Cardiac septum (tissue), 1 donor: ENCODE measurements at places on chromosomes 5 and 9.
A peak's percentile ranks its signal among the peaks of the same experiment; 100 is the strongest.

DNA sequence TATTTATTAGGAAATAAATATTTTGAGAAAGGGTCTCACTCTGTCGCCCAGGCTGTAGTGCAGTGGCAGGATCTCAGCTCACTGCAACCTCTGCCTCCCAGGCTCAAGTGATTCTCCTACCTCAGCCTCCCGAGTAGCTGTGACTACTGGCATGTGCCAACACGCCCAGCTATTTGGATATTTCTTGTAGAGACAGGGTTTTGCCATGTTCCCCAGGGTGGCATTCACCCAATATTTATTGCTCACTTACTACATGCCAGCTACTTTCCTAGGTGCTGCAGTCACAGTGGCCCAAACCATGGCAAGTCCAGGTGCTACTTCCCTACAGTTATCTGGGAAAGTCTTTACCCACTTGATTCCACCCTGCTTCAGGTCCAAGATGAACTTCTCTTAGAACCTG is 8.3 kb upstream of the MED7 start:
- DNase-seq = no peak

DNA sequence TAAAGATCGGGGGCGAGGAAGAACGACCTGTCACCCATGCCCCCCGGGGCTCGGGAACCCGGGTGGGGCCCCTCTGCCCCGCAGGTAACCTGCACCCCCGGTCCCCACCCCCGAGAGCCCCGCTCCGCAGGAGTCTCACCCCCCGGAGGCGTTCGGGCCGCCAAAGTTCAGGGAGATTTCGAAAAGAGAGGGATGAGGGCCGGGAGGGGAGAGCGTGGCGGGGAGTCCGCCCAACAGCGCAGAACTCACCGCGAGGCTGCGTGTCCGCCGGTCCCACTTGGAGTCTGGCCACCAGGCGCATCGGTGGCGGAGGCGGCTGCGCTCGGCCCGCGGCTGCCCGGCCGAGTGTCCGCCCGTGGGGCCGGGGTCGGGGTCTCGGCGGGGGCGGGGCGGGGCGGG is at the start of gene PHF19:
Gene PHF19, minus strand, starts transcription at position 347 of the 399 bp plus-strand sequence. CDS start 2,447 bp downstream, outside the sequence.
- DNase-seq = no peak

GRCh38 chr5:162221910-162222309 is 154.3 kb downstream of the GABRG2 start:
- no peak for DNase-seq

DNA sequence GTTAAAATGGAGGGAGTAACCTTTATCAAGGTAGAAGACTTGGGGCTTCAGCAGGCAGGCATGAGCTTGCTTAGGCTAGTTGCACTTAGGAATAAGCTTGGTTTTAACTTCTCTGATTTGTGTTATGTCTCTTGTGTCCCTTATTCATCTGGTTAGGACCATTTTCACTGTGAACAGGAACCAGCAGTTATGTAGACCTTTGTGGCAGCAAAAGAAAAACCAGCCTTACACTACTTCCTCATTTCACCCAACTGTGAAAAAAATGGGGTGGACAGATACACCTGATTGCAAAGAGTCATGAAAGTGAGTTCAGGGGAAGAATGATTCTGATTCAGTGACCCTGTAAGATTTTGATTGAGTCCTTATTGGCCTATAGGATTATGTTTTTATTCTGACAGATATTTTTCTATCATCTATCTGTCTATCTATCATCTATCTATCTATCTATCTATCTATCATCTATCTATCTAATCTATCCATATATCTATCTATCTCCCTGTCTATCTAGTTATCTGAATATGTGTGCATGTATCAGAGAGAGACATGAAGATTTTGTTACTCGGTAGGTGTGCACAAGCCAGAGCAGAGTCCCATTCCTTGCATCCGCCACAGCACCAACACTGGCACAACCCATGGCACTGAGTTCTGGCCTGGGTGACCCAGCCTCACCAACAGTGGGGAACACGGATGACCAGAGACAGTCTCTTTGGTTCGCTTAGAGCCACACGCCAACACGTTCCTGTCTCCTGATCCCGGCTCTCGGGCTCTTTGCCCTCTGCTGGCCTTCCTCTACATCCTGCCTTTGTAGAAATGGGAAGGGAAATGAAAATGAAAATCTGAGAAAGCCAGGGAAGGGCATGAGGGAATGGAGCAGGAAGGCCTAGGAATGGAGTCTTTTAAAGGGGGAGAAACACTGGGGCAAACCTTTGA is 1.3 kb upstream of the ZNF366 start:
- no peak for DNase-seq

GRCh38 chr5:1506242-1507013 is 17.3 kb downstream of the LPCAT1 start:
- DNase-seq = no peak

DNA sequence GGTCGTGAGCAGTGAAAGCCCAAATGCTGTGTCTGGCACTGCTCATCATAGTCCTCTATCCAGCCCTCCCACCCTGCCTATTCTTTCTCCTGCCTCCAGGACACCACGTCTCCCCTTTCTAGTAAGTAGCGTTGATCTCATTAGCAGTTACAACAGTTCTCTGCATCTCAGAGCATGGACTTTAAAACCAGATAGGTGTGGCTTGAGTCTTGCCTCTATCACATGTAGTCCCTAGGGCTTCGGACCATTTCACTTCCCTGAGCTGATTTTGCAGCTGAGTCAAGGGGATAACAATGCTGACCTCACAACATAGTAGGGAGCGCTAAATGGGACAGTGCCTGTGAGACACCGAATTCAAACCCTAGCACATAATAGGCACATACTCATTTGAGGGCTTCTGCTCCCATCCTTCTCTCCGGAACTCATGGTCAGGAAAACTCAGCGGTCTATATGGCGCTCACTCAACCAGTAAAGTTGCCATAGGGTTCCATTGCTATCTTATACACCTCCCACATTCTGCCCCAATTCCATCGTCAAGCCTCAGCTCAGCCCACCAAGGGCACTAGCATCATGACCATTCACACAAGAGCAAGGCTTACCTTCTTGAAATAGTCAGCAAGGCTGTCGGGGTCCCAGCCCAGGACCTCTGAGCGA is 515 bp downstream of the LCP2 start:
- DNase-seq = no peak

GRCh38 chr9:35729700-35730485 is 2.1 kb downstream of the TLN1 start:
- DNase-seq = peak; percentile 92
